Vagina (tissue), 2 donors: ENCODE measurements at places on chromosomes 11 and 22. TPM values are rescaled to one million over a fixed set of nuclear protein-coding genes. Genes with fewer than 3 reads are reported as not detected.

- H3K27ac ChIP-seq: no peak overlapping the region
- no peaks in the 10 kb centered on the region for H3K4me1 ChIP-seq
- no peaks in the 10 kb centered on the region for H3K36me3 ChIP-seq
- H3K4me3 ChIP-seq: no peak overlapping the region
These were observed 12.0 kb upstream of the APOL4 start for GRCh38 chr22:36213586-36213985.

DNA sequence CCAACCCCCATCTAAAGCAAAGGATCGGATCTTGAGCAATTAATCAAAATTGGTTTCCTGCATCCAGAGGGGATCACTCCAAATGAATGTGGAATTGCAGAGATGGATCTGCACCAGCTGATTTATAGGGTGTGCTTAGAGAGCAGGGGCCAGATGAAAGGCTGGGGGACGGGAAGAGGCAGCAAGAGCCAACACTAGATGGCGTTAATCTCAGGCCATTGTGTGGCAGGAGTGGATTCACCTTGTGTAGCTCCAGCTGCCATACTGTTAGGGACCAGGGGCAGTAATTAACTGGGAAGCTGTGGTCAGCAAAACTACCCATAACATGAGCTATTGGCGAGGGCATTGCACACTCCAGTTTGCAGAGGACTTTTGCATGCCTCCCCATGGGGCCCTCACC is 35.6 kb downstream of the SERPINH1 start:
- H3K36me3 ChIP-seq: no peaks in the 10 kb centered on the region
- H3K4me3 ChIP-seq: no peak overlapping the region
- no peak overlapping the region for H3K27ac ChIP-seq

GRCh38 chr11:47376107-47376524 is 2.2 kb downstream of the SPI1 start:
- H3K27me3 ChIP-seq: no peaks in the 10 kb centered on the region
- no peak overlapping the region for H3K27ac ChIP-seq
- no peak for DNase-seq
- no peaks in the 10 kb centered on the region for H3K4me1 ChIP-seq

DNA sequence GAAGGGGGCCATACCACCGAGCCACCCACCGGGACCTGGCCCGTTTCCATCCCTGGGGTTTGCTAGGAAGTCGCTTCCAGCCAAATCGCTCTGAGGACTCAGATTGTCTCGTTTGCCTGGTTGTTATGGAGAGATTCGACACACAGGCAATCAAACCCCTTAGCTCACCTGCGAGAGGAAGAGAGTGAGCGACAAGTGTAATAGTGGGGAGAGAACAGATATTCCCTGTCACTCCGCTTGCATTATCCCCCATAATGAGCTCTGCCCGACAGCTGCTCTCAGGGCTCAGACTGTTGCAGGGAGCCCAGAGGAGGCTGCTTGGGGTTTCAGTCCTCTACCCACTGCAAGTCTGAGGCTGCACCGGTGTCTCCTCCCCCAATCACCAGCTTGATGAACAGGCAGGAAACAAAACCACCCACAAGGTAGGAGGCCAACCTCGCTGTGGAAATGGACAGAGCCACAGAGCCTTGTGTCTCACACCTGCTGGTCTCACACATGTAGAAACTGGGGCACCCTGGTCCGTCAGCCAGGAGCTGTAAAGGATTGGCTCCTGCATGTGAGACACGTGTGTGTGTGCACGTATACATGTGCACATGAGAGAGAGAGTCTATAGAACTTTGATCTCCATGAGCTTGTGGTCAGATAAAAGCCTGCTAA is 351.1 kb downstream of the BUD13 start:
- no peaks in the 10 kb centered on the region for H3K27me3 ChIP-seq
- no peaks in the 10 kb centered on the region for H3K4me1 ChIP-seq
- H3K36me3 ChIP-seq: no peaks in the 10 kb centered on the region

Gene HEPHL1
- total RNA-seq: 1.7 TPM

GRCh38 chr11:86696004-86696403 is 23.6 kb upstream of the ME3 start:
- H3K27me3 ChIP-seq: no peaks in the 10 kb centered on the region
- H3K4me1 ChIP-seq: peaks cover 14% of the 10 kb centered on the region
- DNase-seq: no peak
- no peak overlapping the region for H3K27ac ChIP-seq

Gene MS4A6E
- total RNA-seq: 3.4 TPM

- no peaks in the 10 kb centered on the region for H3K4me1 ChIP-seq
- no peaks in the 10 kb centered on the region for H3K27me3 ChIP-seq
- no peak overlapping the region for H3K27ac ChIP-seq
- DNase-seq: no peak
- H3K4me3 ChIP-seq: no peak overlapping the region
- no peaks in the 10 kb centered on the region for H3K36me3 ChIP-seq
These were observed 131.1 kb downstream of the MED15 start for GRCh38 chr22:20638507-20638870.

DNA sequence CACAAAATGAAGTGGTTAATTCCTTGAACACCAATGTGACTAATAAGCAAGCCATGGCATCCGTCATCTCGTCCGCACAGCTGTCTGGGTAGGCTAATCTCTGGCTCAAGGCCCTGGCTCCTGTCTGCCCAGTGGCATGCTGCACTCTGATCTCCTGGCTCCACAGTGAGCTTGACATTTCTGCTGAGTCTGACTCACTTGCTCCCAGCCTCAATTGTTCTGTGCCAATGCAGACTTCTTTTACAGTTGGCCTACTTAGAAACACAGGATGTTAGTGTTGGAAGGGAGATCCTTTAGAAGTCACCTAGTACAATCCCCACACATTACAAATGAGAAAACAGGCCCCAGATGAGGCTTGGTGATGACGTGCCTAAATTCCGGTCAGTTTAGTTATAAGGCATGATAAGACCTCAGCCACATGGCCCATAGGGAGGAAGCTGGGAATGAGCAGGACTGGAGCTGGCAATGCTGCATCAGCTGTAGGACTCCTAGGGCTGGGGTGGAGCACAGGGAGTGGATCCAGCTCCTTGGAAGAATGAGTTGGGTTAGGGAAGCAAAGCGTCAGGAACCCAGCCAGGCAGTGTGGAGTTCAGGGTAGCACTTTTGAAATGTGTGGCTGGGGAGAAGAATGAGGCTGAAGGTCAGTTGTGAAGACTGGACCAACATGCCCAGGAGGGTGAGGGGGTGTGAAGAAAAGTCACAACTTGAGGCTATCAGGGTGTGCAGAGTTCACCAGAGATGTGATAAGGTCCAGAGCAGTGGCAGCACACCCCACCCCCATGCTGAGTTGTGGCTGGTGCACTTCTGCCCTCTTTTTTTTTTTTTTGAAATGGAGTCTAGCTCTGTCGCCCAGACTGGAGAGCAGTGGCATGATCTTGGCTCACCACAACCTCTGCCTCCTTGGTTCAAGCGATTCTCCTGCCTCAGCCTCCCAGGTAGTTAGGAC is 70.2 kb upstream of the EED start:
- H3K4me3 ChIP-seq: no peak overlapping the region
- H3K27me3 ChIP-seq: no peaks in the 10 kb centered on the region
- no peaks in the 10 kb centered on the region for H3K36me3 ChIP-seq
- peak; percentile 92 for DNase-seq

Gene OR51B4
- total RNA-seq: not detected

Gene KDM4E
- total RNA-seq: not detected

Gene NRXN2
- 16.9 TPM for total RNA-seq

GRCh38 chr11:34621876-34622275 is 983 bp downstream of the EHF start:
- peak overlapping the region; percentile 80 for H3K27ac ChIP-seq
- no peak for DNase-seq
- H3K36me3 ChIP-seq: no peaks in the 10 kb centered on the region
- H3K4me1 ChIP-seq: peaks cover 4% of the 10 kb centered on the region
- no peak overlapping the region for H3K4me3 ChIP-seq

DNA sequence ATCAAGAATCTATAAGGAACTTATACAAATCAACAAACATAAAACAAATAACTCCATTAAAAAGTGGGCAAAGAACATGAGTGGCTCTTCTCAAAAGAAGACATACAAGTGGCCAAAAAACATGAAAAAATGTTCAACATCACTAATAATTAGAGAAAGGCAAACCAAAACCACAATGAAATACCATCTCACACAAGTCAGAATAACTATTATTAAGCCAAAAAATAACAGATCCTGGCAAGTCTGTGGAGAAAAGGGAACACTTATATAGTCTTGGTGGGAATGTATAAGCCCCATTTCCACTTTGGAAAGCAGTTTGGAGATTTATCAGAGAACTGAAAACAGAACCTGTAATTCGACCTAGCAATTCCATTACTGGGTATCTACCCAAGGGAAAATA is 921.0 kb downstream of the KCNA4 start:
- no peak for DNase-seq
- H3K4me3 ChIP-seq: no peak overlapping the region
- H3K27ac ChIP-seq: no peak overlapping the region
- no peaks in the 10 kb centered on the region for H3K27me3 ChIP-seq
- no peaks in the 10 kb centered on the region for H3K36me3 ChIP-seq

- H3K27me3 ChIP-seq: no peaks in the 10 kb centered on the region
- H3K4me1 ChIP-seq: no peaks in the 10 kb centered on the region
- peaks cover 7% of the 10 kb centered on the region for H3K36me3 ChIP-seq
- no peak overlapping the region for H3K27ac ChIP-seq
These were observed 3.7 kb downstream of the MPZL2 start for GRCh38 chr11:118260353-118260752.
